ENCODE measurements at places on chromosomes 16 and 17. TPM values are rescaled to one million over a fixed set of nuclear protein-coding genes. Genes with fewer than 3 reads are reported as not detected.

The SCGB1C2 gene
- not detected for total RNA-seq

The BRIP1 gene
- 15.0 TPM for total RNA-seq

The FBXW10 gene
- total RNA-seq = not detected

The SLFN13 gene
- 64.4 TPM for total RNA-seq

The TPSG1 gene
- not detected for total RNA-seq

The HSF5 gene
- total RNA-seq = 0.18 TPM

The DNASE1L2 gene
- total RNA-seq = 0.93 TPM

The CD79B gene
- 113 TPM for total RNA-seq

The TMEM132E gene
- total RNA-seq = not detected

The LITAF gene
- 168 TPM for total RNA-seq

The CCL22 gene
- 775 TPM for total RNA-seq

The ACSM2A gene
- not detected for total RNA-seq

The KRTAP4-6 gene
- total RNA-seq = not detected

The FA2H gene
- total RNA-seq = 0.27 TPM

The LRRC36 gene
- 1.9 TPM for total RNA-seq
